ENCODE measurements at places on chromosomes 11 and 22.

- no peak for DNase-seq
These were observed 109.4 kb downstream of the MORC2 start for GRCh38 chr22:30858976-30859713.

- no peak for DNase-seq
These were observed 10.1 kb upstream of the DCPS start for GRCh38 chr11:126293726-126294125.

DNA sequence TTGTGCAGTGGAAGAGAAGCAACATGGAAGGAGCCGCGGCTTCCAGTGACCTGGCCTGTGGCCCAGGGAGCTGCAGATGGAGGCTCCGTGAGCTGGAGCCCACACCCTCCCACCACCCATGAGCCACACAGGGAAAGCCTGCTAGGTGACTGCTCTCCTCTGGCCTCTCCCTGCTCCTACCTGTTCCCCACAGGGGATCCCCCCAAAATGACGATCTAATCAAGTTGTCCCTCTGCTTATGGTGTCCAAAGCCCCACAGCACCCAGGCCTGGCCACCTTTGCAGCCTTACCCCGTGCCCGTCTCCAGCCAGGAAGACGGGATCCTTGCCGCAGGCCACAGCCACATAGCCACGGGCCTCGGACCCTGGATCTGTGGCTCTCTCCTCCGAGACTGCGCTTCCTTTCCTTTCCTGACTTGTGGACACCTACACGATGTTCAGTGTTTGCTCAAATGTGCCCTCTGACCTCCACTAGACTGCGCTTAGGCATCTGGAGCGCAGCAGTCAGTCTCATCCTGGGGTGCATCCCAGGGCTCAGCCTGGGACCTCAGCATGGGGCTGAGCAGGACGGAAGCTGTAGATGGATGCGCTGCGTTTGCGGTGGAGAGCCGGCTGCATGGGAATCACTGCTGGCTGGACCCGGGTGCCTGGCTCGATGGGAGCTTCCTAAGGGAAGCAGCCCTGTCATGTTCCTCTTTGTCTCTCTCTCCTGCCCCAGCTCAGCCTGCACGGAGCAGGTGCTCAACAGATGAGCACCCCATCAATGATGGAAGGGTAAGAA lies 133.3 kb downstream of the ST3GAL4 start:
- DNase-seq: no peak

GRCh38 chr11:93846411-93846810 lies 4.0 kb downstream of the VSTM5 start:
- no peak for DNase-seq

DNA sequence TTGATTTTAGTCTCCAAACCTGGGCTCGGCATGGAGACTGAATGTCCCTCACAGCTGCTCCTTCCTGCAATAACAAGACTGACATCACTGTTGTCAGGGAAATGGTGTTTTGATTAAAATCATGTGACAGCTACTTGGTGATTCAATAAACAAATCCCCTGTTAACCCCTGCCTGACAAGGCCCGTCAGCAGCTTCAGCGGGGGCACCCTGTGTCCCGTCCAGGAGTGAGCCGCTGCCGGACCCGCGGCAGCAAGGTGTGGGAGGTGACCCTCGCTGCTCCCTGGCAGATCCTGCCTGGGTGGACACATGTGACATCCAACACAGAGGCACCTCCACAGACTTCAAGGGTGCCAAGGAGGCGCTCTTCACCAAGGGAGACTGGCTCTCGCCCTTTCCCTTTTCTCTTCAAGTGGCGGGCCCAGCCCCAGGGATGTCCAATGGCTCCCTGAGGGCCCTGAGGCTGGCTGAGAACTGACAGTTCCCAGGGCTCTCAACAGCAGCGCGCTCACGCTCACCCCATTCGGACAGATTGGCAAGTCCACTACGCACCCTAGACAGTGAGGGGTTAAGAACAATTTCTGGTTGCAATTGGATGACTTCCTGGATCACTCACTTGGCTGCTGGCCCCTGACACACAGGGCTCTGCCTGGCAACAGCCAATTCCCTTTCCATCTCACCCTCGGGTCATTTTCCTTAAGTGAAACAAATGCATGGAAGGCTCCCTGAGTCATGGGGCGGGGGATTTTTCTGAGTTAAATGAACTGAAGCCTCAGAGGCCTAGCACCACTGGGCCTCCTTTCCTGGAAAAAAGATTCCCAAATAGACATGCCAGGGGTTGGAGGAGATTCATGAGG lies 30.7 kb downstream of the PPP2R1B start:
- DNase-seq: peak; percentile 57

Measured in NCI-H1694 treated with DMSO at 0.1 percent for 48 hours (cell line).